ENCODE measurements at places on chromosomes 4 and X.
A peak's percentile ranks its signal among the peaks of the same experiment; 100 is the strongest.

DNA sequence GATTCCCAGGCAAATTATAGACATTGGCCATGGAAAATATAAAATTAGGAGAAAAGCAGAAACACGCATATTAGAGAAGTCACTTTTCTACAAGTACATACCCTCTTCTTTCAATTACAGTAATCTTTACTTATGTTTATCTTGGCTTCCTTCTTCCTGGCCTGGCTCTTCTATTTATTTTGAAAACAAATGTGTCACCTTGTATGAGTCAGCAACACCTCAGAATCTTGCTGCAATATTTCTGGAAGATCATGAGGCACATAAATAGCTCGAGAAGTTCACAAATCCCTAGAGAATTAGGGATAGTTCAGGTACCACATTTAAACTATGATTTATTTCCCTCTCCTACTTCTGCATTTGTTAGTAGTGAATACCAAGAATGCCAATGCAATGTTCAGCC is 124.6 kb downstream of the ANOS1 start:
- no peak for DNase-seq
- H3K4me1 ChIP-seq: no peaks in the 10 kb centered on the region
- H3K27ac ChIP-seq: no peak overlapping the region
- H3K36me3 ChIP-seq: no peaks in the 10 kb centered on the region
- no peaks in the 10 kb centered on the region for H3K27me3 ChIP-seq

- no peak for DNase-seq
- no peak overlapping the region for H3K27ac ChIP-seq
- H3K36me3 ChIP-seq: no peaks in the 10 kb centered on the region
Measured at GRCh38 chr4:185991770-185992169, 77.2 kb upstream of the TLR3 start.

GRCh38 chr4:7358100-7358735 is 76.5 kb downstream of the PSAPL1 start:
- H3K36me3 ChIP-seq: no peaks in the 10 kb centered on the region
- H3K4me1 ChIP-seq: no peaks in the 10 kb centered on the region
- no peak for DNase-seq
- no peak overlapping the region for H3K4me3 ChIP-seq
- no peaks in the 10 kb centered on the region for H3K27me3 ChIP-seq

DNA sequence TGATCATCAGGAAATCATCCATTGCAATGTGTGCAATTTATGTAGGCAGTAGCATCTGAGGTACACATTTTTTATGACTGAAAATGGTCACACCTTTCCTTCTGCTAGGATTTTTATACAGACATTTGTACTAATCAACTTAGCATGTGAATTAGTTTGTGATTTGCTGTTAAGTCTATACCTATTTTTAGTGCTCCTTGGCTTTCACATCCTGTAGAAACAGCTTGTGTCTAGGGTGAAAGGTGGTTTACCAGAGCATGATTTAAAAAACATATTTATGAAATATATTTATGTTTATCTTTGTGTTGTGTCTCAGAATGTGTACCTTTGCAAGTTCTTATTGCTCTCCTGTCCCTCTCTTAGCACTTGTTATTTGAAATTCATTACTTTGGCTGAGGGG is 916.0 kb downstream of the TECRL start:
- H3K36me3 ChIP-seq: no peaks in the 10 kb centered on the region
- DNase-seq: no peak
- H3K4me3 ChIP-seq: no peak overlapping the region
- H3K27me3 ChIP-seq: no peaks in the 10 kb centered on the region
- H3K4me1 ChIP-seq: no peaks in the 10 kb centered on the region

DNA sequence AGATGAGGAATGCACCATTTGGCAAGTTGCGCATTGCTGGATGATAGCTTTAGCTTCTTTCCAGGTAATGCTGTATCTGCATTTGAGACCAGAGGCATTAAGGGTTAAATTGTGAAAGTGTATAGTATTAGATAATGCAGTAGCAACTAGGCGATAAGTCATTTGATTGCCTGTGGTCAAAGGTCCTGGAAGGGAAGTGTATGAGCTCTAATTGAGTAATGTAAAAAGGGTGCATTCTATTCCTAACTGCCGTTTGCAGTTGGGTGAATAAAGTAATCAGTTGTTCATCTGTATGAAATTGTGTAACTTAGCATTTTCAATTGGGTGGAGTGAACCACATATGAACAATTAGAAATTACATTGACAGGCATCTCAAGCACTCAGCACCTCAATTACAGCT is 54.5 kb upstream of the WDR1 start:
- H3K36me3 ChIP-seq: no peaks in the 10 kb centered on the region
- H3K4me1 ChIP-seq: no peaks in the 10 kb centered on the region
- H3K4me3 ChIP-seq: no peak overlapping the region

GRCh38 chr4:110636171-110636679 is 13.3 kb upstream of the PITX2 start:
- no peak overlapping the region for H3K27ac ChIP-seq
- H3K27me3 ChIP-seq: peaks cover 83% of the 10 kb centered on the region
- no peak for DNase-seq
- peaks cover 8% of the 10 kb centered on the region for H3K4me1 ChIP-seq

- peak overlapping the region; percentile 84 for H3K27ac ChIP-seq
- DNase-seq: no peak
- H3K4me3 ChIP-seq: peak overlapping the region; percentile 48
- H3K4me1 ChIP-seq: peaks cover 50% of the 10 kb centered on the region
- H3K36me3 ChIP-seq: peaks cover 4% of the 10 kb centered on the region
Measured at GRCh38 chr4:123412091-123412505, 15.5 kb downstream of the SPRY1 start.

- no peak overlapping the region for H3K27ac ChIP-seq
- no peak for DNase-seq
- no peaks in the 10 kb centered on the region for H3K27me3 ChIP-seq
- H3K4me1 ChIP-seq: no peaks in the 10 kb centered on the region
Measured at GRCh38 chr4:124389591-124389990, 322.9 kb downstream of the ANKRD50 start.

DNA sequence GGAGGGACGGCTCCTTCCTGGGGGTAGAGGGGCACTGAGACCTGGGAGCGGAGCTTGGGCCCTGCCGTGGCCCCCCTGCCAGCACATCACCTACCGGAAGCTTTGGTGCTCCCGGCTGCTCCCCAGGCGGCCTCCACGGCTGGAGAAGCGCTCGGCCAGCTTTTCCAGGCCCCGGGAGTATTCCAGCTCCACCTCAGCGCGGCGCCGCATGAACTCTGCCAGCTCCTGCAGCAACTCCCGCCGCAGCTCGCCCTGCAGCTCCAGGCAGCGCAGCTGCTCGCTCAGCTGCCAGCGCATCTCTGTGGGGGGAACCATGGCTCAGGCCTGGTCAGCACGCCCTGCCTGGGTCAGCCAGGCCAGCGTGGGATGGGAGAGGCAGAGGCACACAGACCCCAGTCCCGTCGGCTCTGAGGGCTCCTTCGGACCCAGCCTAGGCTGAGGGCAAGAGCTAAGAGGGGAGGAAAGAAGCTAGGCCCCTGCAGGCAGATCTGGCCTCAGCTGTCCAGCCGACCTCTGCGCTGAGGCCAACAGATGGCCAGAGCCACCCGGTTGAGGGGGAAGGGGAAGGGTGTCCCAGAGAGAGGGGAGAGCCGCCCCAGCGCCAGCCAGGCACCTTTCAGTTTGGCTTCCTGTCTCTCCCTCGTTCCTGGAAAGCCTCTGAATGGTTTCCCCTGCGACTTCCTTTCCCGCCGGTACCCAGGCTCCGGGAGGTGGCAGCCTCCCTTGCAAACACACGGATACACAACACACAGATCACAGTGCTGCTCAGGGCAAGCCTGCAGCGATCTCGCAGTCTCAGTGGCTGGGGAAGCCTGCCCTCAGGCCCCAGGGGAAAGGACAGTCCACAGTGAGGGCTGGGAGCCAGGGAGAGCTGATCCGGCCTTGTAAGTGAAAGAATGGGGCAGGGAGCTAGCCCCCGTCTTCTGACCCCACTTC is 4.3 kb downstream of the ARHGAP4 start:
- peak overlapping the region; percentile 90 for H3K4me3 ChIP-seq
- no peaks in the 10 kb centered on the region for H3K27me3 ChIP-seq
- no peak for DNase-seq
- H3K4me1 ChIP-seq: peaks cover 18% of the 10 kb centered on the region
- H3K27ac ChIP-seq: peak overlapping the region; percentile 73

DNA sequence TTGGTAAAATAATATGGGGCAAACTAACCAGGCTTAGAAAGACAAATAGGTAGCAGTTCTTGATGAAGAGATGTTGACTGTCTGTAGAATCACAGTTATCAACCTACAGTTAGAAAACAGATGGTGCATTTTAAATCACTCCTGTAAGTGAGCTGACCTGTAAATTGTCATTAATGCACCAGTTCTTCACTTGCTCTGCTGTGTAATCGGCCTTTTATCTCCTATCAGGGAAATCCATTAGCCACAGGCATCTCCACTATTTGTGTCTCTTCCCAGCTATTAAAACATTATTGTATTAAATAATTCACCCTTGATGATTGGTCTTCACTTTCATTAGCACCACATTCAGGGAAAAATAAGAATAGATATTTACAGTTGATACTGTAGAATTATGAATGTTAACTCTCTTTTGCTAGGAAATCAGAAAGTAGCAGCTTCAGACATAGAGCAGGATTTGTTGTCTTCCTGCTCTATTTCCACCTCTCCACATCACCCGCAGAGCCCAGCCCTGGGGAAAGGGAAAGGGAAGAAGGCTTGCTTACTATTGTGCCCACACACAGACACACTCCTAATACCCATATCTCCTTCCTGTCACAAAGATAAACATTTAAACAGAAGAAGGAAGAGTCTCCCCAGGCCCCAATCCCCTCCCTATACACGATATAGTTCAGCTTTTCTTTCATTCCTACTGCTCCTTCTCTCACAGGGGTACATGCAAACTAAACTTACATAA is 97.1 kb downstream of the REELD1 start:
- H3K27ac ChIP-seq: no peak overlapping the region
- no peak overlapping the region for H3K4me3 ChIP-seq
- no peaks in the 10 kb centered on the region for H3K36me3 ChIP-seq
- DNase-seq: no peak
- H3K4me1 ChIP-seq: no peaks in the 10 kb centered on the region
- H3K27me3 ChIP-seq: no peaks in the 10 kb centered on the region

DNA sequence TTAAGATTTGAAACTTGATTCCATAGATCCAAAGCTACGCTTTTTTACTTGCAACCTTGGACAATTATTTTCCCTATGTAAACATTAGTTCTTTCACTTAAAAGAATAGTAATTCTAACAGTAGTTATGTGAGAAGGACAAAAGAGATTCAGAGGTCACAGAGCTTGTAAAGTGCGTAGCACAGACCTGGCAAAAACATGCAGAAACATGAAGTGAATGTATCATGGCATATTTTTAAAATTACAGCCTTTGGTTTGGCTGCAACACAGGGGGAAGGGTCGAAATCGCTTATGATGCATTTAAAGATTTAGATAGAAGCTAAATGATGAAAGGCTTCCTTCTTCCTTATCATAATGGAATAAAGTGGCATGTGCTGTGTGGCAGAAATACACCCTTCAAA is 1068.8 kb downstream of the ARAP2 start:
- H3K27me3 ChIP-seq: no peaks in the 10 kb centered on the region
- no peaks in the 10 kb centered on the region for H3K4me1 ChIP-seq
